A375 (cell line): ENCODE measurements at places on chromosomes 16 and 17. TPM values are rescaled to one million over a fixed set of nuclear protein-coding genes. Genes with fewer than 3 reads are reported as not detected.

The STAT3 gene
- 43.0 and 47.5 TPM in 2 replicates for total RNA-seq

The ABCA9 gene
- total RNA-seq, result 0.03 and 0.23 TPM in 2 replicates

The CALCOCO2 gene
- 55.8 and 76.3 TPM in 2 replicates for total RNA-seq

The CDK5R1 gene
- 5.0 and 5.1 TPM in 2 replicates for total RNA-seq

The TBC1D28 gene
- total RNA-seq, result not detected in 2 replicates

The TPSAB1 gene
- total RNA-seq, result not detected in 2 replicates

The KCNJ18 gene
- 0.08 TPM in 1 of 2 replicates, not detected in the other for total RNA-seq

The RNF40 gene
- 110 and 121 TPM in 2 replicates for total RNA-seq

The GAS2L2 gene
- not detected in 2 replicates for total RNA-seq

The DBNDD1 gene
- 8.2 and 10.7 TPM in 2 replicates for total RNA-seq

The MYCBPAP gene
- 1.7 and 2.0 TPM in 2 replicates for total RNA-seq

The KIF19 gene
- not detected in 2 replicates for total RNA-seq

The BAHCC1 gene
- 8.6 and 10.4 TPM in 2 replicates for total RNA-seq

The TPPP3 gene
- 0.64 and 1.7 TPM in 2 replicates for total RNA-seq

The WFDC1 gene
- total RNA-seq, result not detected in 2 replicates

The NPTX1 gene
- total RNA-seq, result 0.08 TPM in 1 of 2 replicates, not detected in the other

The KRTAP9-2 gene
- not detected in 2 replicates for total RNA-seq

The SPNS3 gene
- total RNA-seq, result 0.21 and 2.5 TPM in 2 replicates

The KRT13 gene
- not detected in 2 replicates for total RNA-seq

The CPSF4L gene
- 0.30 TPM in 1 of 2 replicates, not detected in the other for total RNA-seq

The KRTAP1-1 gene
- not detected in 2 replicates for total RNA-seq

The CMC2 gene
- 64.6 and 80.4 TPM in 2 replicates for total RNA-seq

The KRT9 gene
- total RNA-seq, result 2.2 and 2.6 TPM in 2 replicates

The BLMH gene
- 36.0 and 41.4 TPM in 2 replicates for total RNA-seq

The PYDC1 gene
- total RNA-seq, result not detected in 2 replicates

The EVPLL gene
- total RNA-seq, result 0.23 TPM in 1 of 2 replicates, not detected in the other

The ZNF319 gene
- total RNA-seq, result 2.0 and 2.8 TPM in 2 replicates

The GOSR1 gene
- 28.4 and 31.1 TPM in 2 replicates for total RNA-seq

The UNC13D gene
- 3.2 and 6.2 TPM in 2 replicates for total RNA-seq

The PITPNC1 gene
- total RNA-seq, result 27.4 and 34.0 TPM in 2 replicates

The ZP2 gene
- total RNA-seq, result not detected in 2 replicates

The MYH4 gene
- under 0.01 TPM in 1 of 2 replicates, not detected in the other for total RNA-seq

The NOMO2 gene
- 136 and 159 TPM in 2 replicates for total RNA-seq
